ENCODE measurements at places on chromosomes 6 and 20.

GRCh38 chr6:32969685-32970412, 1.5 kb downstream of the BRD2 start:
- DNase-seq, result peak; percentile 65

GRCh38 chr6:75363304-75363703, 78.7 kb upstream of the TMEM30A start:
- DNase-seq, result no peak

- no peak for DNase-seq
These were observed 9.6 kb upstream of the RHAG start for GRCh38 chr6:49646130-49646824.

DNA sequence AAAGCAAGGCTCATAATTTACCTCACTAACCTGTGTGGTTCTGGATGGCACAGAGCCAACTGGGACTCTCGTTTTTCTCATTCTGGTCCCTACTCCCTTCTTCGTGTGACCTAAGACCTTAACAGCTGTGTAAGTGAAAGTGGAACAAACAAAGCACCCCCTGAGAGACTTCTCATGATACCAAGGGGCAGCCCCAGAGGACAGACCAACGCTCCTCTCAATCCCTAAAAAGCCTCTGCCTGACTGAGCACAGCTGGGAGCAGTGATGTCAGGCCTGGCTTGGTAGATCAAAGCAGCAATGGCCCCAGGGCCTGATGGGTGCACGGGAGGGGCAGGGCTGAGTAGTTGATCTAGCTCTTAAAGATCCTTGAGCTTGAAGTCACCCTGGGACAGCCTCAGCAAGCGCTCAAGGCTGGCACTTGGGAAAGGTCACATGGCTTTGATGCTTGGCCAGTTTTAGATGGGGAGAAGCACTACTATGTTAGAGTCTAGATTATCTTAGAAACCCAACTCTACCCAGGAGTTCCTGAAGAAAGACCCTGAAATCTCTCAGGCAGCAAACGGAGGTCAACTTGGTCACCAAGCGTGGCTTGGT, 16.2 kb upstream of the TGM2 start:
- DNase-seq, result no peak

GRCh38 chr6:166745801-166746668, 119.0 kb upstream of the RPS6KA2 start:
- DNase-seq, result no peak

DNA sequence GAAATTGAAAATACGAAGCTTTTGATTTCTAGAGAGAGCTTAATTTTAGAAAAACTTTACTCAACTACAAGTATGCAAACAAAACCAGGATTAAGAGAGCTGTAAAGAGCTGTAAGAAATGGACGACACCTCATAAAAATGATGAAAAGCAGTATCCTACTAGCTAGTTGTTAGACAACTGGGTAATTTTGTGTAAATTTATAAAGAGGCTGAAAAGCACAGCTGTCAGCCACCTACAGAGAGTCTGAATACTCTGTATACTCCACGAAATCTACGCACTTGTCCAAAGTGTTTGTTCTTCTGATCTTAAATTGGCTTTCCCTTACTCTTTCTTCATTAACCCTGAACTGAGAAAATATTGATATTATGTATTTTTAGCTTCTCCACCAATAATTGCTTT, 808.4 kb upstream of the EPHA7 start:
- DNase-seq, result no peak

GRCh38 chr6:101689156-101689555, 295.6 kb downstream of the GRIK2 start:
- DNase-seq, result no peak

- no peak for DNase-seq
These were observed 20.7 kb downstream of the DYNLRB1 start for GRCh38 chr20:34536798-34537394.

DNA sequence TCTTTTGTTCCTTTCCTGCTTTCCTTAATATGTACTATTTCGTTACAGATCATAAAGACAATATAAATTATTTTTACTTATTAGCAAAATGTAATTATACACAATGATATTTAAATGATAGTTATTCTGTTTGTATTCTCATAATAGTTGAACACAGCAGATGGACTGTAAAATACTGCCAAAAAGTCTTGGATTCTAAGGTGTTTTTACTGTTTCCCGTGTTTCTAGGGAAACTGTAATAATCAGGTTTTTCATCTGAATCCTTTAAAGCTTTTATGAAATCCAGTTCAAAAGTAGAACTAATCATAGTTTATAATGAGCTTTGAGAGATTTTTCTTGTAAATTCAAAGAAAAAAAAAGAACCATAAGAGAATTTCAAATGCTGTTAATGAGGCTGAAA, 148.4 kb downstream of the GRIK2 start:
- no peak for DNase-seq

DNA sequence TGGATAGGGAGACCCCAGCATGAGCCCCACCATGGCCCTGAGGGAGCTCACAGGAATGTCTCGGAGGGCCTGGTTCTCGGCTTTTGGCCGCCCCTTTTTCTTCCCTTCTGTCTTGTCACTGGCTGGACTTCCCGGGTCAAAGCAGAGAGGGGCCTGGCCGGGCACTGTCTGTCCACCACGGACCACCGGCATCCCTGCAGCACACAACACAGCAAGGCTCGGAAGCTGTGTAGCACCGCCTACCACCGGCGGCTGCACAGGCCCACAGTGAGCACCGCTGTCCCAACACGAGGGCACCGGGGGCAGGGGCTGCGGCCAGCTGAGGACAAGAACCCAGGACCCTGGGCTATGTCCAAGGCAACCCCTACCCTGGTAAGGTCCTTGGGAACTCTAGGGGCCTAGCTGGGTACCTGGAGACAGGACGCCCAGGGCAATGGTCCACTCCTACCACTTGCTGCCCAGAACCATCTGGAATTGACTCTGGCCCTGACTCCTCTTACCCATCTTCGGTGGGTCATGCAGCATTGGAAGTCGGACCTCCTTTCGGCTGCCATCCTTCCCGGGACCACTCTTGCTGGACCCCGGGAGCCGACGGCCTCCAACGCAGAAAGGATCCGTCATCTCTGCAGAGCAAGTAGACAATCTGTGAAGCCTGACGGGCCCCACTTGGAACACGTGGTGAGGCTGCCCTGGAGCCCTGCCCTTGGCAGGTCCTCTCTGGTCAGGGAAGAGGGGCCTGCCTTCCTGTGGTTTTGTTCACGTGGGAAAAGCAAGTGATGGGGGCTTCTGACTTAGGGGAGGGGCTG, 2.2 kb downstream of the ZNF512B start:
- no peak for DNase-seq

DNA sequence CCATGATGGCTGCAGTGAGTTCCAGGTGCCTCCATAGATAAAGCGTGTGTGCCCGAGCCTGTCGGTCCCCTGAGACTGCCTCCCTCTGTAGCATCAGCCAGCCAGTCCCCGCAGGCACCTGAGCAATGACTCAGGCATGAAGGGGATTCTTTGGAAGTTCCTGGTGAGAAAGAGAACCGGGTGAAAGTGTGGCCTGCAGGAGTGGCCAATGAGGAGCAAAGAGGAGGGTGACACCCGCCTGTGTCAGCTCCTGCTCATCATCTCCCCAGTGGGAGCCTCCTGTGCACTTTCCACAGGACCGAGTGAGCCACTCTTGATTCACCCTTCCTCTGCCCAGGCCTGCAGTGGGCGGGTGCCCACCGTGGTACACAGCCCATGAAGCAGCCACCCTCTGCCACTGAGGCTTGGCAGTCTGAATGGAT, 71.2 kb upstream of the PTPN1 start:
- no peak for DNase-seq

DNA sequence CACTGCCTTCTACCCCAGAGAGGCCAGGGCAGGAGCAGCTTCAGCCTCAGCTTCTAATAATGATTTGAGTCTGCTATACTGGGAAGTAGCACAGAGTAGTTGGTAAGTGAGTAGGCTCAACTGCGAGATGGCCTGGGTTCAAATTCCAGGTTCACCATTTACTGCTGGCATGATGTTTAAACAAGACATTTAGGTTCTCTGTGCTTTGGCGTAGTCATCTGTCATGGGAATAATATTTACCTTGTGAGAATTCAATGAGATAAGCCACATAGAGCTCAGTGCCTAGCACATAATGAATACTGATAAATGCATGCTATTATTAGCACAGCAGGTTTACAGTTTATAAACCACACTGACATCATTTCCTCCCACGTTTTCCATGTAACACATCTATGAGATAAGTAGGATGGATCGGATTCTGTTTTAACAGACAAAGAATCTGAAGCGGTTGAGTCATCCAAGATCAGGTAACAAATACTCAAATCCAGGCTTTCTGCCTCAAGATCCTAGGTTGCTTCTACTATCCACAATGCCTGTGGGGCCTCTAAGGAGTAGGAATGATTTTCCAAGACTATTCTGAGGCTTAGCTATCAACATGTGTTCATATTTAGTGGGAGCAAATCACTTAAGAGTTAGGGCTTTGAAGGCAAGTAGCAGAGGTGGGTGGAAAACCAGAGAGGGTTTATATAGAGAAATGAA, 72.9 kb upstream of the DTNBP1 start:
- DNase-seq, result no peak
